ENCODE measurements at places on chromosomes 7 and 10.

- H3K4me1 ChIP-seq: peaks cover 12% of the 10 kb centered on the region
- no peak for DNase-seq
- H3K36me3 ChIP-seq: peaks cover 53% of the 10 kb centered on the region
- H3K27me3 ChIP-seq: no peaks in the 10 kb centered on the region
Observed at GRCh38 chr10:113882240-113882639, 27.8 kb downstream of the NHLRC2 start.

DNA sequence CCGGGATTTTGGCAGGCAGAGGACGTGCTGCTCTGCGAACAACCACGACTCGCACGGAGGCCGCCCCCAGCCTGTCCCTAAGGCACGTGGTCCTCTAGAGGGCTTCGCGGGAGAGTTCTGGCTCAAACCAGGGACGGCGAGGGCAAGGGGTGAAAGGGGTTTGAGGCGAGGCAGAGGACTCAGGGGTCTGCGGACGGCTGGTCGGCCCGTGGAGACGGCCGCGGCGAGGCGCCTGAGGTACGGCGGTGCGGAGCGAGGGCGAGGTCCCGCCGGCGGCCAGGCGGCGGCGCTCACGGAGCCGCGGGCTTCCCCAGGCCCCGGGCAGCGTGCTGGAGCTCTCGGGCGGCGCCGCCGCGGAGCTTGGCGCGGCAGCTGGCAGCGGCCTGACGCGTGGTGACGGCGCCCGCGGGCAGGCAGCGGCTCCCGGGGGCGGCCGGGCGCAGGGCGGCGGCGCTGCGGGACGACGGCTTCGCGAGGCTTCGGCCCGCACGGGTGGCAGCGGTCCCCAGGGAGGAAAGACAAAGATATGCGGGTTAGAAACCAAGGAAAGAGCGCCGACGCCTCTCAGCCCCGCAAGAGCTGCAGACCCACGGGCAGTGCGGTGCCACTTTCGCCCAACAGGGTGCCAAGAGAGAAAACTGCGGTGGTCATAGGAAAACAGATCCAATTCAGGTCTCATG is 44.8 kb downstream of the ZNF800 start:
- peaks cover 10% of the 10 kb centered on the region for H3K36me3 ChIP-seq
- peaks cover 9% of the 10 kb centered on the region for H3K4me1 ChIP-seq
- peaks cover 22% of the 10 kb centered on the region for H3K27me3 ChIP-seq

GRCh38 chr7:107594961-107595737 is 15.1 kb downstream of the BCAP29 start:
- peaks cover 12% of the 10 kb centered on the region for H3K36me3 ChIP-seq
- DNase-seq: no peak
- no peaks in the 10 kb centered on the region for H3K4me1 ChIP-seq
- no peak overlapping the region for H3K27ac ChIP-seq
- no peak overlapping the region for H3K4me3 ChIP-seq
- no peaks in the 10 kb centered on the region for H3K27me3 ChIP-seq

- no peaks in the 10 kb centered on the region for H3K4me1 ChIP-seq
- no peak for DNase-seq
- no peaks in the 10 kb centered on the region for H3K36me3 ChIP-seq
- H3K27ac ChIP-seq: no peak overlapping the region
- H3K27me3 ChIP-seq: peaks cover 6% of the 10 kb centered on the region
Observed at GRCh38 chr7:55177589-55178261, 158.9 kb downstream of the EGFR start.

- H3K36me3 ChIP-seq: no peaks in the 10 kb centered on the region
- H3K4me1 ChIP-seq: no peaks in the 10 kb centered on the region
- H3K4me3 ChIP-seq: no peak overlapping the region
Observed at GRCh38 chr7:126535176-126535575, 717.6 kb downstream of the GRM8 start.

- H3K4me1 ChIP-seq: no peaks in the 10 kb centered on the region
- H3K36me3 ChIP-seq: no peaks in the 10 kb centered on the region
- H3K27ac ChIP-seq: no peak overlapping the region
- no peak for DNase-seq
- no peak overlapping the region for H3K4me3 ChIP-seq
- no peaks in the 10 kb centered on the region for H3K27me3 ChIP-seq
Observed at GRCh38 chr7:41217306-41217705, 485.6 kb downstream of the INHBA start.

- no peak overlapping the region for H3K4me3 ChIP-seq
- H3K27me3 ChIP-seq: no peaks in the 10 kb centered on the region
- H3K27ac ChIP-seq: no peak overlapping the region
- H3K4me1 ChIP-seq: no peaks in the 10 kb centered on the region
- no peak for DNase-seq
Observed at GRCh38 chr7:153454306-153454705, 597.9 kb upstream of the DPP6 start.

DNA sequence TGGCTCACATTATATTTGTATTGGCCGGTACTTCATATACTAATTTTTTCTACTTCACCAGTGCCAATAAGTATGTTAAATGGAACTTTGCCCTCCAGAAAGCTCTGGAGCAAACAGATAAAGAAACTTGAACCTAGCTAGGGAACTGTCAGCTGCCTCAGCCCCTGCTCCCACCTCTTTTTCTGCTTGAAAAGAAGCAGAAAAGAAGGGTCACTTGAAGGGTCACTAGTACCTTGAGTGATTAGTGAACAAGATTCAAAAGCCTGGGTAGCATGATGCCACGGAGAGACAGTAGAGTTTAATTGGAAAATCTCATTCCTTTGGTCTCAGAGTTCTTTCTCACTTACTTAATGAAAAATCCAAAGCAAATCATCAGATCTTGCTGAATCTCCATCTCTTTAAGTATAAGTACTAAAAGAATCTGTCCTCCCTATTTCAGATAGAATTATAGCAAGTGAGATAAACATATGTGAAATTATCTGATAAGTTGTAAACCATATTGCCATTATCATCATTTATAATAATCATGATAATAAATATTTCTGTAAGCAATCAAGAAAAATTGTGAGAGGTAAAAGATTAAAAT is 47.7 kb downstream of the PTN start:
- no peaks in the 10 kb centered on the region for H3K4me1 ChIP-seq
- no peak overlapping the region for H3K4me3 ChIP-seq
- H3K27ac ChIP-seq: no peak overlapping the region
- no peaks in the 10 kb centered on the region for H3K27me3 ChIP-seq
- H3K36me3 ChIP-seq: no peaks in the 10 kb centered on the region

GRCh38 chr10:111725050-111725449 is 458.5 kb downstream of the GPAM start:
- no peak overlapping the region for H3K4me3 ChIP-seq
- no peaks in the 10 kb centered on the region for H3K4me1 ChIP-seq
- no peaks in the 10 kb centered on the region for H3K36me3 ChIP-seq
- H3K27me3 ChIP-seq: no peaks in the 10 kb centered on the region
- no peak overlapping the region for H3K27ac ChIP-seq
- no peak for DNase-seq

DNA sequence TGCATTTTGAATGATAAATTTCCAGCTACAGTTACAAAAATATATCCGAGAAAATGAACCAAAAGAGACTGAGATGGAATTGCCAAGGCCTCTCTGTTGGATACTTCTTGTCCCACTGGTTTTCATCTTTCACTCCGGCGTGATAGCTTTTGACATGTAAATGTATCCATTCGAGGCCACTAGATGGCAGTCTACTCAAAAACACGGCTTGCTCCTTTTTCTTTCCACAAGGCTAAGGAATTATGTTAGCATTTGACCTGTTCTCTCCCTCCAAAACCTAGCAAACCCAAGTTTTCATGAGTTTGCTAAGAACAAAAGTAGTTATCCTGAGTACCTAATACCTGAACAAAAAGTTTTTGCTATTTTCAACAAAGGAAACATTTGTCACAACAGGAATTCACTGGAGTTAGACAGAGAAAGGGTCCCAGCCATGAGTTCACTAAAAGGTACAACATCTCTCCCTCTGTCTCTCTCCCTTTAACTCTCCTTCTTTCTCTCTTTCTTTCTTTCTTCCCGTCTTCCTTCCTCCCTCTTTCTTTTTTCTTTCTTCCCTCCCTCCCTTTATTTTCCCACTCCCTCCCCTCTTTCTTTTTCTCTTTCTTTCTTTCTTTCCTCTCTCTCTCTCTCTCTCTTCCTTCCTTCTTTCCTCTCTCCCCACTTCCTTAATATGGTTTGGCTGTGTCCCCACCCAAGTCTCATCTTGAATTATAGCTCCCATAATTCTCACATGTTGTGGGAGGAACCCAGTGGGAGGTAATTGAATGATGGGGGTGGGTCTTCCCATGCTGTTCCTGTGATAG is 207.9 kb upstream of the MYO3A start:
- H3K36me3 ChIP-seq: no peaks in the 10 kb centered on the region
- H3K27ac ChIP-seq: no peak overlapping the region
- H3K4me3 ChIP-seq: no peak overlapping the region

DNA sequence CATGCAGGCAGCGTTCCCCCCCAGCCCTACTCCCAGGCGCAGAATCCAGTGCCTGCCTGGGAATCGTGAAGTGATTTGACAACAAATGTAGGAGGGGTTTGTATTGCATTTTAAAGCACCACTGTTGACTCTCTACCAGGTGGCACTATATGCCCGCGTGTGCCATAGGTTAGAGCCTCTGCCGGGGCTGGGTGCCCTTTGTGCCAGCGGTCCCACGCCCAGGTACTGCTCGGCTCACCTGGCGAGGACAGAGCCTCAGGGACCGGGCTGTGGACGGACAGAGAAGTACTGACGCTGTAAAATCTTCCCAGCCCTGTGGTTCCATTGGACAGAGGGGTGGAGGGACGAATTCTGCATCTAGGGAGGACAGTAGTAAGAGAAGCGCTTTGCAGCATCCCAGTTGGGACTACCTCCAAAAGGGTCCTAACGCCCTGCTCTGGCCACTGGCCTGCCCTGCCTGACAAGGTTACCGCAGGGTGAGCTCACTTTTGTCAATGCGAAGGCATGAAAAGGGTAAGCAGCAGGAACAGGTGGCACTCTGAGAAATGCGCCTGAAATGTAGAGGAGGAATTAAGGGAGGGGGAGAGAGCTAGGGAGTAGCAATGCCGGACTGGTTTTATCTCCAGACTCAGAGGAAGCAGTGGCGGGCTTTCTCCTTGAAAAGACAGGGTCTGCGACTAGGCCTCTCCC is 788 bp upstream of the CACNA2D1 start:
- no peak overlapping the region for H3K27ac ChIP-seq
- no peaks in the 10 kb centered on the region for H3K36me3 ChIP-seq
- DNase-seq: no peak
- peaks cover 30% of the 10 kb centered on the region for H3K27me3 ChIP-seq
- H3K4me3 ChIP-seq: peak overlapping the region; percentile 26

GRCh38 chr10:7945034-7945433 is 109.5 kb upstream of the GATA3 start:
- no peak overlapping the region for H3K4me3 ChIP-seq
- H3K27ac ChIP-seq: no peak overlapping the region
- no peaks in the 10 kb centered on the region for H3K27me3 ChIP-seq
- no peak for DNase-seq
- peaks cover 12% of the 10 kb centered on the region for H3K4me1 ChIP-seq

- no peaks in the 10 kb centered on the region for H3K27me3 ChIP-seq
- H3K27ac ChIP-seq: no peak overlapping the region
- H3K36me3 ChIP-seq: no peaks in the 10 kb centered on the region
- H3K4me3 ChIP-seq: no peak overlapping the region
Observed at GRCh38 chr7:79282070-79282694, 171.3 kb downstream of the MAGI2 start.
